ENCODE measurements at places on chromosomes 16 and 17.

- DNase-seq, result no peak
These were observed at the start of gene MT1G for GRCh38 chr16:56667581-56668571. TSS of gene MT1G (minus strand) at chr16:56668065. CDS start at chr16:56667993, 72 bp downstream.

DNA sequence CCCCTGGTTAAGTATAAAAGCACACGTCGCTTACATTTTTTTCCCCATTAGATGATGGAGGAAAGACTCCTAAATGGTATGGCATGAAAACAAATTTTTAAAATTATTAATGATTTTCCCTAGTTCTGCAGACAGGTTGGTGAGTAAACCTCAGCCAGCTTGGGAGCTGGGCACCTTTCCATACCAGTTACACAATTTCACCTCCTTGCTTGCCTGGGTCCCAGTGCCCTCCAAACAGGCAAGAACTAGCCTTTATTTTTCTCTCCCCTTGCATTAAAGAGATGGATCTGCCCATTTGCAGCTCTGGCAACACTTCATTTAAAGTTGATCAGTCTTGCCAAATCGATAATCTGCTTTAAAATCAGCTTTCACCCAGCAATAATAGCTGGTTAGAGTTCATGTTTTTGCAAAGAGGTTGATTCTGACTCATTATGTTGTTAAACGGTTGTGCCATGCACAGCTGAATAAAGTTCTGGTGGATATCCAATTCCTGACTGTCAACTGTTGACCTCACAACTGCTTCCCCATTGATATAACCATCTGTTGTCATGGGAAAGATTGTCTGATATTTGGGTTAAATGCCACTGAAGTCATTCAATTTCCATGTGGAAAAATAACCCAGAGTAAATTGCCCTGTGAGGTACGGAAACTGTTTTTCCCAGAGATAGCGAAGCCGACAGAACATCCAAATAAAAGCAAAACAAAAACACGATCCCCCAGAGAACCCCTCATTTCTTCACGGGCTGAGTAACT is 1.3 kb downstream of the C17orf58 start:
- no peak for DNase-seq

DNA sequence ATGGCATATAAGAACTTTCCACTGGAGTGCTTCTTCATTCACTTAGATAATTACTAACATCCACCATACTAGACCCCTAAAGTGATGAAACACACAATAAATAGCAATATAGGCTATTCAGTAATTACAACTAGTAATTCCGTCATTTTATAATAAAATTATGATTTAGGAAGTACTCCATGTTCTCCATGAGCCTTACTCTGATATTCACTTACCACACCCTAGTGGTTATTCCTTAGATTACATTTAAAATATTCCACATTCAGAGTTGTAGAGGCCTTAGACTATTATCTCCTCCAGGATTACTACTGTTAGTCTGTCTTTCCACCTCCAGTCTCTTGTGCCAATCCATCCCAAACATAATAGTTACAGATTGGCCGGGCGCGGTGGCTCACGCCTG is 62.4 kb downstream of the STH start:
- no peak for DNase-seq

DNA sequence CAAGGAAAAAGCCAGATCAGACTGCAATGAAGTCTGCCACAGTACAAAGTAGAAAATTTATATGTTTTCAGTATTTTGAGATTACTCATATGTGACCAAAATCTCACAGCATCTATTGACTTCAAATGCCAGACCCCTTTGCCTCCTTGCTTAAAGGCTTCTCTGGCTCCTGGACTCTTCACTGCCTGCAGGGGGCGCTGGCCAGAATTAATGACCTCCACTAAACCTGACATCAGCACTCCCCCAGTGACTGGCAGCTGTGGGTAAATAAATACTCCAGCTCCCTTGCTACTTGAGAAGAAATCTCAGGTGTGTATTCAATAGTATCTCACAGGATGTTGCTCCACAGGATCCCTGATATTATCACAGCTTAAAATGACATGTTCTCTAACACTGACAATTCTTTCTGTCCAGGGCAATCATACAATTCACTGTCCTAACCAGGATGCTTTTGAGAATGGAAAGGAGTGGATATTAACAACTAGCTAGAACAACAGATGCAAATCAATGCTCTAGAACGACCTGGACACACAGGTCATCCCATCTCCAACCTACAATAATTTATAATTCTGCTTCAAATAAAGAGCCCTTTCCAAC is 4.0 kb downstream of the BECN1 start:
- peak; percentile 24 for DNase-seq

GRCh38 chr17:30267625-30268024 is 24.1 kb downstream of the BLMH start:
- DNase-seq, result no peak

DNA sequence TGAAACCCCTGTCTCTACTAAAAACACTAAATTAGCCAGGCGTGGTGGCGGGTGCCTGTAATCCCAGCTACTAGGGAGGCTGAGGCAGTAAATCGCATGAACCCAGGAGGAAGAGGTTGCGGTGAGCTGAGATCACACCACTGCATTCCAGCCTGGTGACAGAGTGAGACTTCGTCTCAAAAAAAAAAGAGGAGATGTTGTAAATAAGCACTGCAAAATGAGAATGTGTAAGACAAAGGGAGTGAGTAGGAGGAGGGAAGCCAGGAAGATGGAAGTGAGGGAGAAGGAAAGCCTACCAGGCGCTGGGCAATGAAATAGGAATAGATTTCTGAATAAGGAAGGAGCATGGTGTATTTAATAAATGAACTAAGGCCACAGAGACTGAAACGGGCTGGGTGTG is 8.7 kb upstream of the PRPF8 start:
- no peak for DNase-seq

GRCh38 chr17:7677388-7678067 is 9.8 kb downstream of the TP53 start:
- DNase-seq, result no peak

DNA sequence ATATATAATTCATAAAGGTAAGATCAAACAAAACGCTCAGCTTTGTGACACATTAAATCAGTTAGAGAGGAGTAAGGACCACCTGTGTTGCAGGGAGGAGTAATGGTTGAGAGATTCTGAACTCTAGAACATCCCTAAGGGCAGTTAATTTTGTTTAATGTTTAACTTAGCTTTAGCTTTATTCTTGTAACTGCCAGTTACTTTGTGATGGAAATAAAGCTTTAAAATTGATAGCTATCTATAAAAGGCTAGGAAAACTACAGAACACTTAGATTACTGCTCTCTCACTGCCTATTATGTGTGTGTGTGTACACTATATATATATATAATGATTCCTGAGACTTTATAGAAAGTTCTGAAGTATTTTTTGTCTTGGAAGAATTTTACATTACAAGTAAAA is 37.8 kb downstream of the PTRH2 start:
- DNase-seq, result no peak

DNA sequence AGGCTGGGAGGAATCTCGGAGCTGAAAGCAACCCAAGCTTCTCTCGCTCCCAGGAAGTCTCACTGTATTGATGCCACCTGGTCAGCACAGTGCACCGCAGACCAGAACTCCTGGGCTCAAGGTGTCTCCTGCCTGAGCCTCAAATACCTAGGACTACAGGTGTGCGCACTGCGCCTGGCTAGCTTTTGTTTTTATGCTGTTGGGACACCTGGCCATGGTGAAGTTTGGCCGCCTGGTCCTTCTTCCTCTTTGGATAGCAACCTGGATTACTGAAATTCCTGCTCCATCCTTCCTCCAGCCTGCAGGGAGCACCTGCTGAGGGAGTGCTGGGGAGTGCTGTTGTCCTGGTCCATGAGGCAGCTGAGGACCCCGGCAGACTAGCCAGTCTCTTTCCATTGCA is 56.6 kb downstream of the COTL1 start:
- no peak for DNase-seq

DNA sequence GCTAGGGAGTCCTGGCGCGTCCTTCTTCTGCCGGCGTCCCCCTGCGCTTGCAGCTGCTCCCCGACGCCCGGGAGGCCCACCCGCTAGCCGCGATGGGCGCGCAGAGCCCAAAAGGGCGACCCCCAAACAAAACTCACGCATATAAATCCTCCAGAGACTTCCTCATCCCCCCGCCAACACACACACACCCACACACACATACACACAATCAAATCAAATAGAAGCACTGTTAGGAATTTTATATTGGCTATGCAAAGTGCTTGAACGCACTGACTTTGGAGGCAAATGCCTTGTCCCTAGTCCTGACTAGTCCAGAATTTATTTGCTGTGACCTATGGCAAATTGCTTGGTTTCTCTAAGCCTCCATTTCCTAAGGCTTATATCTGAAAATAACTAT is 23.8 kb upstream of the CRYM start:
- no peak for DNase-seq

GRCh38 chr16:53646506-53646905 is 57.2 kb downstream of the RPGRIP1L start:
- no peak for DNase-seq

GRCh38 chr16:138049-138417 is 440 bp downstream of the NPRL3 start:
- DNase-seq, result no peak

DNA sequence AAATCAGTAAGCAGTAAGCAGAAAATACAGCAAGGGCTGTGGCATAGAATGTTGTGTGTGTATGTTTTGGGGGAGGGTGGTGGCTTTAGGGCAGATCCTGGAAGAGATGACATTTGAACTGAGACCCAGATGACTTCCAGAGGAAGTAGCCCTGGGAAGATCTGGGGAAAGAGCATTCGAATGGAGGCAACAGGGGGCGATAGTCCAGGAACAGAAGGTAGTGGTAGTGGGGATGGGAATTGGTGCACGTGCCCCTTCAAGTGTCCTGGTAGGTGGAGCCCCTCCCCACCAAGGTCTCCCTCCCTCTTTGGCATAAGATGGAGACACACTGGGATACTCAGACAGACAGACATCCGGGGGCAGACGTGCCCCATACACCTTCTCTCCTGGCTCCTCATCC is 14.1 kb downstream of the ARHGEF15 start:
- no peak for DNase-seq

GRCh38 chr16:67001726-67002125 is 13.3 kb downstream of the CES4A start:
- no peak for DNase-seq

- no peak for DNase-seq
These were observed 73.0 kb upstream of the DNAH17 start for GRCh38 chr17:78650093-78650715.

- DNase-seq, result no peak
These were observed 7.0 kb upstream of the CDC42EP4 start for GRCh38 chr17:73318836-73319235.

DNA sequence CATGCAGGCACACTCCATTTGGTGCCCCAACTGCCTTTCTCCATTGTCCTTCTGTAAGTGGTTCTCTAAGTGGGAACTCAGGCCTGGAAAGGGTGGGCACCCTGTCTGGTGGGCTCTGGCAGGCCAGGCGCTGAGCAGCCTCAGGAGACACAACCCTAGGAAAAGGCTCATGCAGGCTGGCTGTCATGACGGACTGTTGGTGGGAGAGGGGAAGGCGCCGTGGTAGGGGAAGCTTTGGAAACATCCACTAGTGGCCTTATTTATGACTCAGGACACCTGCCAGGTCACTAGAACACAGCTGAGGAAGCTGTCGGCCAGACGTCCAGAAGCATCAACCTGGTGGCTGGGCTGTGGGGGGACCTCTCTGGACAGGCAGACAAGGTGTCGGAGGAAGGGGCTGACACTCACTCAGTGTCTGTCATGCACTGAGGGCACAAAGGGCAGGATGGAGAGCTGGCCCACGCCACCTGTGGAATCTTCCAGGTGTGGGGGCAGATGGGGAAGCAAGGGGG is 216.0 kb downstream of the SEC14L1 start:
- no peak for DNase-seq

DNA sequence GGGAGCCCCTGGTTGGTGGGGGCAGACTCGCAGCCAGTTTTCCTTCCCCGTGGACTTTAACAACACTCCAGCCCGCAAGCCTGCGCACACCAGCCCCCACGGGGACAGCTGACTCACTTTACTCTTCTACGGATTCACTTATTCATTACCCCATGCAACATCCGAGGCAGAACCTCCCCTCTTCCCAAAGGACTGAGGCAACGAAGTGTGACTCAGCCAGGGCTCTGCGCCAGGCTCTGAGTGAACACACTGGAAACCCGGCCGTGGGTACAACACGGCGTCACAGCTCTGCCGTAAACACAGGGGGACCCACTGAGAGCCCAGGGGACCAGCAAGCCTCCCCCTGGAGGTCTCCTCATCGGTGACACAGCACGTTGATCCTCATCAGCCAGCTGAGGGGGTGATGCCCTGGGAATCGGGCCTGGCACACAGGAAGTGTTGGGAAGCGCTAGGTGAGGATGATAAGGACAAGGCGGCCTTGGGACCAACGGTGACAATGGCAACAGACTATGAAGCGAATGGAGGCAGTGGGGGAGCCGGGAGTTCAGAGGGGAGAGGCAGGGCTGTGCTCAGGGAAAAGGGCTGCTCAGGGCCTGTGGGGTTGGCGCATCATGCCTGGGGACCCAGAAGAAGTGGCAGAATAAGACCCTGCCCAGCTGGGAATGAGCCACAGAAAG is 14.6 kb downstream of the COTL1 start:
- DNase-seq, result no peak

DNA sequence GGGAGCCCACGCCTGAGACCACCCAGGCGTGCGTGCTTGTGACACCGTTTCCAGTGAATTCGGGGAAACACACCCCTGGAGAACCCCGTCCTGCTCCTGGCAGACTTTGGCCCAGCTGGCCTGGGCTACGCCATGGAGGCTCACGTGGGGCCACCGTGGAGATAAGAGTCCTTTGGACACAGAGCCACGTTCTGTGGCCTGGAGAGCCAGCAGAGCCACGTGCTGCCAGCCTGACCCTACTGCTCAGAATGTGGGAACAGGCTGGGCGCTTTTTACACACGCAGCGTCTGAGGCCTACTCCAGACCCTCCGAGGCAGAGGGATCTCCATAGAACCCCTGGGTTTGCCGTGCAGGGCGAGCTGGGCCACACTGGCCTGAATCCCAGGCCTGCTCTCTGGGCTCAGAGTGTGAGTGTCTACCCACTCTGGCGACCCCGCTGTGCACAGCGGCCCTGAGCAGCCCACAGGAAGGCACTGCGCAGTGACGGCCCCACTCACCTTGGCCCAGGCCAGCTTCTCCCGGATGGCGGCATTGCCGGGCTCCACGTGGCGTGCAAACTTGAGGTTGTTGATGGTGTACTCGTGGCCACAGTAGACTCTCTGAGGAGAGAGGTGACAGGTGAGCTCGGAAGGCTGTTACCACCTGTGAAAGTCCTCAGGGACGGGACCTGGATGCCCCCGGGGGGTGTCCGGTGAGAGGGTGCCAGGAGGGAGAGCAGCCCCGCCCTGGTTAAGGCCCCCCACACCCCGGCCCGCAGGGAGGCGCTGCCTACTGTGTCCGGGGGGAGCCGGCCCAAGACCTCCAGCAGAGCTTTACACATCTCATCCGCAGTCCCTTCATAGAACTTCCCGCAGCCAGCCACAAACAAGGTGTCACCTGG is 10.0 kb downstream of the HAGH start:
- no peak for DNase-seq

- no peak for DNase-seq
These were observed 28.0 kb downstream of the CUEDC1 start for GRCh38 chr17:57927048-57927723.

- DNase-seq, result no peak
These were observed 6.8 kb upstream of the RNF112 start for GRCh38 chr17:19404264-19404663.
